Activated T-cell treated with anti-CD3 and anti-CD28 coated beads, Interleukin-2, amount 50 U/mL, for 1 hour (primary cell): ENCODE measurements at places on chromosomes 13 and 19.

DNA sequence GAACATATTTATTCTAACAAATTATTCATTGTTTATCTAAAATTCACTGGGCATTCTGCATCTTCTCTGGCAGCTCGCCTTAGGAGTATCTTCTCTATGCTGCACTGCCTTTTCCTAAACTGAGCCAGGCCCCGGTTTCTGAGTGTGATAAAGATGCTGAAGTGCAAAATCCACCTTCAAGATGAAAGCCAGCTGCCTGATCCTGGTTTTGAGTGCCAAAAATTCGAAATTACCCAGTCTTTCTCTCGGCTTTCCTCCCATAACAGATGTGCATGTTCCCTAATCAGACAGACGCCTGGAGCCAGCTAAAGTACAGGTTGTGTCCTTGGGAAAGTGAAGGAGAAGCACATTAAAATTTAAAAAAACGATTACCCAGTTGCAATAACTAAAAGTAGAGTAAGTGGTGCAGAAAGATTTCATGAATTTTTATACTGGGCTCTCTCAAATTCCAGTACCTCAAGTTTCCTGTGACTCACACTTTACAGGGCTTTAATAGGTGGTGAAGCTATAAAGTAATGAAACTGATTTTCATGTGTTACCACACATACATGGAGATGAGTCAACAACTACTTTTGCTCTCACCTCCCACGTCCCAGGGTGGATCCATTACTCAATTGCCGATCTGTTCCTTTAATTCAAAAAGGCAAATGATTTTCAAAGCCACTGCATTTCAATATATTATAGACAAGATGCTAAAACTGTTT lies 65.0 kb upstream of the GTF2F2 start:
- no peak for DNase-seq

DNA sequence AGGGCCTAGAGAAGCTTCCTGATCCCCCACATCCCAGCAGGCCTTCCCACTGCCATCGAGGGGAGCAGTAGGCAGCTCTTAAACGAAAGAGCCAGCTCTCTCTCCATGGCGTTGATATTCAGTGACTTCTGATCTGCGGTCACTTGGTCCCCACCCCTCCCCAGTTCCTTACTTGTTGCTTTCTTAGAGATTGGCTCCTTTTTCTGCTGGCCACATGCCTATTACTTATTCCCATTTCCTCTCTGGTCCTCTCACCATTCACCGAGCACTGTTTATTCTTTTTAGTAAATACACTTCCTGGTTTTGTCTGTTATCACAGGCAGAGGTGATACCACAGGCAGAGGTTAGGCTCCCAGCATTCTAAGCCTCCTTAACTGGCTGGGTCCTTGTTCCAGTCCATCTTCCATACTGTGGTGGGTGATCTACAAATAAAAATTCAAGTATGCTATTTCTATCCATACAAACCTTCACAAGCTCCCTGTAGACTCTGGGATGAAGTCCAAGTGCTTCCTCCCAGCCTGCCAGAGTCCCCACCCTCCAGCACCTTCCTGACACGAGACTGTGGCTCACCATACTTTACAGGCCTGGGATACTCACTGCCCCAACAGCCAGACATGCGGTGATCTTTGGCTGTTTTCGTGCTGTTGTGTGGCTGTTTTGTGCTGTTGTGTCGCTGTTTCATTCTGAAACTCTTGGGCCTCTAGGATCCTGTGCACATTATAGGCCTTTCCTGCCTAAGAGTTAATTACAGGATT lies 315.9 kb downstream of the ATP8A2 start:
- no peak for DNase-seq

GRCh38 chr19:42655748-42656147 lies 61.0 kb upstream of the CEACAM8 start:
- no peak for DNase-seq

GRCh38 chr13:60312851-60313505 lies 84.0 kb upstream of the TDRD3 start:
- no peak for DNase-seq

GRCh38 chr13:65499256-65499655 lies 1730.9 kb downstream of the PCDH9 start:
- DNase-seq = no peak

DNA sequence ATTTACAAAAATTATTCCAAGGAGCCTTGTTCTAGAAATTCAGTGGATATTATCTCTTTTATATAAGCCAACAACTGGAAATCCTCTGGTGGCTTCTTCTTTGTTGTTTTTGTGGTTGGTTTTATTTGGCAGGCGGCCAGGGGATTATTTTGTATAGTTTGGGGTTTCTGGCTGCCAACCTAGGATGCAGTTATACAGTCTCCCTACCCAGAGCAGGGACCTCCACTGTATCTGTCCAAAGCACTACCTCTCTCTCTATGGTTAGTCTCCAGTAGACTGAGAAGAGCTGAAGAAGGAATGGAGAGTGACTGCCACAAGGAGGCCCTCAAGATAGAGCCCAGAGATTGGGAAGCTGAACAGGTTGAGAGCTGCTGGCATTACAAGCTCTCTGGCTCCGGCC lies 80.2 kb downstream of the ZAR1L start:
- DNase-seq = no peak

DNA sequence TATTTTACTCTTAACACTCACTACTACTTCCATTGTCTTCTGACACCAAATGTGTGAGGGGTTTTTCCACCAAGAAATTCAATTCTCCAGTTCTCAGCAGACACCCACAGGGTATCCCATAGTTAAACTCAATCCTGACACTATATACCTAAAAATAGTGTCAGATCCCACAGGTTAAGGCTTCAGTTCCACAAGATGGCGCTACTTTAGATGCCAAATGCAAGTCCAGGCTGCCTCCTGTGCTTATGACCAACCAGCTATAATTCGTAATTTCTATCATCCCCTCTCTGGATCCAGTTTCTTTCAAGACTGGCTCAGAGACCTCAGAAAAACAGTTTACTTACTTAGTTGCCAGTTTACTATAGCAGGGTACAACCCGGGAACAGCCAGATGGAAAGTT lies 1146.2 kb upstream of the SPRY2 start:
- no peak for DNase-seq

GRCh38 chr13:31207661-31208552 lies 8.1 kb downstream of the B3GLCT start:
- no peak for DNase-seq

DNA sequence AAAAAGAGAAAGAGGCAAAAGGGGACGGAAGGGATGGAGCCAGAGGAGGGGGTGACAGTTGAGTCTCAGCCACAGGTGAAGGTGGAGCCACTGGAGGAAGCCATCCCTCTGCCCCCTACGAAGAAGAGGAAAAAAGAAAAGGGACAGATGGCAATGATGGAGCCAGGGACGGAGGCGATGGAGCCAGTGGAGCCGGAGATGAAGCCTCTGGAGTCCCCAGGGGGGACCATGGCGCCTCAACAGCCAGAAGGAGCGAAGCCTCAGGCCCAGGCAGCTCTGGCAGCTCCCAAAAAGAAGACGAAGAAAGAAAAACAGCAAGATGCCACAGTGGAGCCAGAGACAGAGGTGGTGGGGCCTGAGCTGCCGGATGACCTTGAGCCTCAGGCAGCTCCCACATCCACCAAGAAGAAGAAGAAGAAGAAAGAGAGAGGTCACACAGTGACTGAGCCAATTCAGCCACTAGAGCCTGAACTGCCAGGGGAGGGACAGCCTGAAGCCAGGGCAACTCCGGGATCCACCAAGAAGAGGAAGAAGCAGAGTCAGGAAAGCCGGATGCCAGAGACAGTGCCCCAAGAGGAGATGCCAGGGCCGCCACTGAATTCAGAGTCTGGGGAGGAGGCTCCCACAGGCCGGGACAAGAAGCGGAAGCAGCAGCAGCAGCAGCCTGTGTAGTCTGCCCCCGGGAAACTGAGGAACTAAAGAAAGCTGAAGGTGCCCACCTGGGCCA lies 2.5 kb downstream of the POLR1G start:
- DNase-seq = no peak

DNA sequence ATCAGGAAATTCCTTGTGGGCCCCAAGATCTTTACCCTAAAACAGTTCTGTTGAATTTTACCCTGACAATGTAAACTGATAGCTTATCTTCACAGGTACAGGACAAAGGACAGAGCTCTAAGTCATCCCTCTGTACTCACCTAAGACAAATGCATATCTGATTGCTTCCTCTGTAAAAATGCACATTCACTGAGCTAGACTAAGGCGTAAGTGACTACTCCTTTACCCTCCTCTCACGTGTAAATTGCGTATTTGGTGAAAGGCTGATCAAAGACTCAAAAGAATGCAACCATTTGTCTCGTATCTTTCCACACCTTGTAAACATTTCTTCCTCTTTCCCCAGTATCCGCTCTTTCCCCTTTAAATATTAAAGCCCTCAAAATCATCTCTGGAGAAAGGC lies 80.6 kb upstream of the LRCH1 start:
- no peak for DNase-seq

- no peak for DNase-seq
Measured at GRCh38 chr19:1990230-1991017, 25.1 kb downstream of the BTBD2 start.

DNA sequence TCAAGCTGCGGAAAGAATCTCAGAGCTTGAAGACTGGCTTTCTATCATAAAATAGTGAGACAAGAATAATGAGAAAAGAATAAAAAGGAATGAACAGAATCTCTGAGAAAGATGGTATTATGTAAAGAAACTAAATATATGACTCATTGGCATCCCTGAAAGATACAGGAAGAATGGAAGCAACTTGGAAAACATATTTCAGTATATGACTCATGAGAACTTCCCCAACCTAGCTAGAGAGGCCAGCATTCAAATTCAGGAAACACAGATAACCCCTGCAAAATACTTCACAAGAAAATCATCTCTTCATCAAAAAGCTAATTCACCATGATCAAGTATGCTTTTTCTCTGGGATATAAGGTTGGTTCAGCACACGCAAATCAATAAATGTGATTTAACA lies 2318.0 kb downstream of the PCDH9 start:
- DNase-seq = no peak

DNA sequence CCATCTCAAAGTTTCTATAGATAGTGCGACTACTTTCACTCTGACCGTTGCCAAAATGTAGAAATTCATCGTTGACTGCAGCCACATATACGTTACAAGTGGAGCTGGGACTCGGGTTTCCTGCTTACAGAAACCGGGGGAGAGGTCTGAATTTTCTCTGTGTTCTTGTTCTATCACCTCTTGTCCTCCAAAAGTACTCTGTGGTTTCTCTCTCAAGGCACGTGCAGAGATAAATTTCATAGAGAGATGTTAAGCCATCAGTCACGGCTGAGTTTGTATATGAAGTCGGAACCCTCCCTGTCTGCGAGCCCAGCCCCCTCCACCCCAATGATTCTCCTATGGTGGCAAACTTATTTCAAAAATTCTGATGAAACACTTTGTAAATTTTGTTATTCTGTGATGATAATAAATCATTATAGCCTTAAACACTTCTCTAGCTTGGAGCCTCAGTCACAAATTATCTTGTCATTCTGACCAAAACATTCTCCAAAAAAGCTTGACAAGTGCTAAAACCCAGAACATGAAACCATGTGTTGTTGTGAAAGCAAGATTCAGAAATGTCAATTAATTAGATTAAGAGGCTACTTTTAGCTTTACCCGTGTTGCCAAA lies 87.5 kb downstream of the TSHZ3 start:
- no peak for DNase-seq

GRCh38 chr13:95180513-95181245 lies 120.6 kb downstream of the ABCC4 start:
- no peak for DNase-seq

DNA sequence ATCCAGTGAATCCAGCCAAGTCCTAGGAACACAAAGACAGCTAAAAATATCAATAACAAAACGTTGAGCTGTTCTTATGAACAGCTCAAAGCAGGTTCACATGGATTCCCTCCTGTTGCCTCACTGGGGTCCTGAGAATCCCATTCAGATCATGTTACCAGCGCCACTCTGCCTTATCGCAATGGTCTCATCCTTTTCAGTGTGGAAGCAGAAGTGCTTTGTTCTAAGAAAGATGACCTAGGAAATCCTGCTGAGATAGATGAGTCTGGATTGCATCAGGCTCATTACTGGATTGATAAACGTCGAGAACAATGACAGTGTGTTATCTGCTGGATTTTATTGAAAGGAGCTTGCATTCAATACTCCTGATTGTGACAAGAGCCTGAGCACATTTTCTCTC lies 87.0 kb downstream of the SLAIN1 start:
- DNase-seq = no peak

GRCh38 chr13:100484702-100485101 lies 103.9 kb downstream of the GGACT start:
- no peak for DNase-seq

DNA sequence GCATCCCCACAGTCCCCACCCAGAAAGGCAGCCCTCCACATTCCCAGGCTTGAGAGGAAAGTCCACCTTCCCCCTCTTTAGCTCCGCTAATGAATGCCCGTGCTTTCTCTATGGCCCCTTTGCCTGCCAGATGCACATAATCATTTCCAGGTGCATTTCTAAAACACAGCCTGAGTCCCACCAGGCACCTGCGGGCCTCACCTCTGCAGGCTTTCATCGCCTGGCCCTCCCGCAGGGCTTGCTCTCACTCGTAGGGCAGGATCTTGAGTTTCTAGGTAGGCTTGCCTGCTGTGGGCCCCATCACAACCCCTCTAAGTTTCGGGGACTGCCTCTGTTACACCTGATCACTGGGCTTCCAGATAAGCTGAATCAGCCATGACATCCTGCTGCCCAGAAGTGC lies 173.6 kb downstream of the ZNF536 start:
- no peak for DNase-seq

DNA sequence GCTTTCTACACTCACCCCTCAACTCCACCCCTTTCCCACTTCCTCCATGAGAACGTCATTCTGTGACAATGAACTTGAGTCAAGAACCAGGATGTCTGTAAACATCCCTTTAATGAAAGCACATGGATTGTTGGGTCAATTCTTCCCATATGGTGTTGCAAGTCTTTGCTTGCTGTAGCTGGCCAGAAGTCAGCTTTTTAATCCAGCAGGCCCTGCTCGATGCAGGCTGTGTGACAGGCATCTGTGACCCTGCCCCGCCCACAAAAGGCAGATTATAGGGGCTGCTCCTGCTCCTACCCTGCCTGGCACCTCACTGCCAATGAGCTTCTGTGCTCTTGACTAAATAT lies 78.0 kb downstream of the STARD13 start:
- no peak for DNase-seq

GRCh38 chr19:6528544-6529121 lies 2.2 kb upstream of the TNFSF9 start:
- no peak for DNase-seq

DNA sequence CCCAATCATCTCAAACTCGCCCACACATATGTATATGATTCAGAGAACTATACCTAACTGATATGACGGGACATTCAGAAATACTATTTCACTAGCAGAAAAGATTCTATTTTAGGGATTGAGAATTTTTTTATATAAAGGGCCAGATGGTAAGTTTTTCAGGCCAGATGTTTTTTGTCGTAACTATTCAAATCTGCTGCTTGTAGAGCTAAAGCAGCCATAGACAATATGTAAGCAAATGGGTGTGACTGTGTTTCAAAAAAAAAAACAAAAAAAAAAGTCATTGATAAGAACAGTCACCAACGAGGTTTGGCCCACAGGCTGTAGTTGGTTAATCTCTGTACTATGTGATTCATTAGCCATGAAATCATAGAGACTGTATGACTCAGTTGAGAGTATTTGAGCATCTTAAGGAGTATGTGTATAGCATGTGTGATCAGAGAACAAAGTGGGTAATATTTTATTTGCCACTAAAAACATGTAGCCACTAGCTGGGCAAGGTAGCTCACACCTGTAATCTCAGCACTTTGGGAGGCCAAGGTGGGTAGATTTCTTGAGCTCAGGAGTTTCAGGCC lies 2724.7 kb downstream of the PCDH9 start:
- DNase-seq = no peak
